ENCODE measurements at places on chromosomes 5 and 9.

DNA sequence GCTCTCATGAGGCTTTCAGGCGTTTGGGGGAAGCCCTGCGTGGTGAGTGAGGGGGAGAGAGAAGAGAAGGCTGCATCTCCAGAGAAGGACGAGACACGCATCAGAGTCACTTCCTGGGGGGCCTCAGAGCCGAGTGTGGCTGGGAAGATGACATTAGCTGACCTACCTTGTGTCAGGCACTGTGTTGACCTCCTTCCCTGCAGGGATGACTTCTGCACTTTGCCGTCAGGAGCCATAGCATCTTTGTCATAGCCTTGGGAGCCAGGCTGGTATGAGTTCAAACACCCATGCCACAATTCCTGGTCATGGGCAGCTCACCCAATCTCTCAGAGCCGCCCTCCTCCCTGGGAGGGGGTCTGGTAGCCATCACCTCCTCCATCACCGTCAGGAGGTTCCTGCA lies 17.3 kb downstream of the NEURL1B start:
- DNase-seq: no peak

DNA sequence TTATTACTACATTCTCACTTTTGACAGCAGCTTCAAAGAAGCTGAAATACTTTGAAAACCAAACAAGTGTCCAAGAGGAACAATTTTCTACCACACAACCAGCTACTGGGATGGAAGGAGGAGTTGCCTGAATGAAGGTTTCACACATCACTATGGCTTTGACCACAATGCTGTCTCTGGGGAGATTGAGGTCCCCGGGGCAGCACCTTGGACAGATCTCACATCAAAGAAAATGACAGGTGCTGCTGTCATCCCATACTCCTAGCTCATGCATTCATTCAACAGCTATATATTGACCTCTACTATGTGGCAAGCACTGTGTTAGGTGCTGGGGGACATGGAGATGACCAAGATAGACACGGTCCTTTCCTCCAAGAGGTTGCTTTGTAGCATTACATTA lies 233.2 kb upstream of the RASEF start:
- no peak for DNase-seq

GRCh38 chr5:136269973-136270372 lies 77.0 kb upstream of the SMIM32 start:
- no peak for DNase-seq

- no peak for DNase-seq
These were observed 43.4 kb upstream of the BICD2 start for GRCh38 chr9:92807757-92808725.

DNA sequence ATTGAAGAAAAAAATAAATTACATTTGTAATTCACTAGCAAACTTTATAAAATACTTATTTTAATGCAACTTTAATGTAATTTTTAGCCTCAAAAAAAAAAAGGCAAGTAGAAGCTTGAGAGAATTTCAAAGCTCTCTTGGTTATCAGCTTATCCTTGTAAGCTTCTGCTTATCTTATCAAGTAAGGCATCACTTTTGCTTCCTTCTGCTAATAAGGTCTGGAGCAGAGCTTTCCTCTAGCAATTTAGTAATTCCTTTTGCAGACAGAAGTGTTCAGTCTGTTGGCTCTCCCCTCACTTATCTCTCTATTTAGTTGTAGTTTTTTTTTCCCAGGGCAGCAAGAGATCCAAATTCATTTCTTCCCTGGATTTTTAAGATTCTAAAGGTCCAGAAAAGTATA lies 525.0 kb downstream of the ISL1 start:
- no peak for DNase-seq

DNA sequence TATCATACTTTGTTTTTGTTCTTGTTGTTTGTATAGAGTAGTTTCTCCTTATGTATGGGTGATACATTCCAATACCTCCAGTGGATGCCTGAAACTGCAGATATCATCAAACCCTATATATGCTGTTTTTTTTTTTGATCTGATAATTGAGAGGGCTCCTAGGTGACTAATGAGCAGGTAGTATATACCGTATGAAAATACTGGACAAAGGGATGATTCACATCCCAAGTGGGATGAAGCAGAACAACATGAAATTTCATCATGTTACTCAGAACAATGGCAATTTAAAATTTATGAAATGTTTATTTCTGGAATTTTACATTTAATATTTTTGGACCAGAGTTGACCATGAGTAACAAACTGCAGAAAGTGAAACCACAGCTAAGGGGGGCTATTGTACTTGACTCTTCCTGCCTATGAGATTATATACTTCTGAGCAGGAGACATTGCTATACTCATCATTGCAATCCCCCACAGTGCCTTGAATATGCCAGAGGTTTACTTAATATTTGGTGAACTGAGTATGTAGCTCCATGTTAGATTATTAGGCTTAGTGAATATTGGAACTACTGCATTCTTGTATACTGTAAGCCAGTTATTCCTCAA lies 258.7 kb upstream of the FBXL7 start:
- DNase-seq: no peak

Data from CD4-positive, alpha-beta T cell treated with Interleukin-4 for 1 hour (primary cell).